ENCODE measurements at places on chromosomes 7 and 10.
A peak's percentile ranks its signal among the peaks of the same experiment; 100 is the strongest.

GRCh38 chr10:115710136-115710535 lies 562.9 kb downstream of the GFRA1 start:
- DNase-seq: no peak

- no peak for DNase-seq
Measured at GRCh38 chr10:36538953-36539586, 586.3 kb upstream of the ANKRD30A start.

GRCh38 chr10:79615577-79615976 lies 4.8 kb downstream of the SFTPA1 start:
- no peak for DNase-seq

DNA sequence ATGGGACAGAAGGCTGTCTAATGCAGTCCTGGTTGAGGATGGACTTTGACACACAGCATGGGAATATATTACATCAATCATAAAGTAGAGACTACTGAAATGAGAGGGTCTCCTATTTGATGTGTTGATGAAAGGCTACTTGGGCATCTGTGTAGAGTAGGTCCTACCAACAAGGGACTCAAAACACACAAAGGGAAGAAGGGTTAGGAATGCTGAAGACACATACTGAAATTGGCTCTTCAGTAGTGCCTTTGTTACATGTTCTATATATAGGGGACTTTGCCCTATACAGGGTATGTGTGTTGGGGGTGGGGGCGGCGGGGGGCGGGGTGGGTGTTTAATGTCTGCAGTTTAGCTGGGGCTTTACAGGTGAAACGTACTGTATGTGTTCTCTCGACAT lies 7.7 kb downstream of the CUL1 start:
- no peak for DNase-seq

- DNase-seq: no peak
Measured at GRCh38 chr10:125656523-125656922, 26.4 kb downstream of the TEX36 start.

- no peak for DNase-seq
Measured at GRCh38 chr7:14229047-14229446, 239.6 kb upstream of the ETV1 start.

- DNase-seq: no peak
Measured at GRCh38 chr10:70964245-70964644, 75.9 kb upstream of the PCBD1 start.

DNA sequence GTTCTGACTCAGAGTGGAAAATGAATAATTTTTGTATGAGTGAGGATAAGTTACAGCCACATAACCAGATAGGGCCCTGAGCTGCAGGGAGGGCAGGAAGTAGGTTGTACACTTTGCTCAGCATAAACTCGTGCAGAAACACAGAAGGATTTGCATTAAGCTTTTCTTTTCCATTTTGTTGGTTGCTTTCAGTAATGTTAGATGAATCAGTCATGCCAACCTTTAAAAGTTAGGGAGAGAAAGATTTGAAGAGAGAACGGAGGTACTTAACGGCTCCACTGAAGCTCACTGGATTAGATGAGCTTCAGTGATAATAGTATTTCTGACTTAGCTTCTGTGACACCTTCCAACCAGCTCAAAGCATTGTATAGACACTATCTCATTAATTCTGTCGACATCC lies 348.1 kb downstream of the GATA3 start:
- no peak for DNase-seq

DNA sequence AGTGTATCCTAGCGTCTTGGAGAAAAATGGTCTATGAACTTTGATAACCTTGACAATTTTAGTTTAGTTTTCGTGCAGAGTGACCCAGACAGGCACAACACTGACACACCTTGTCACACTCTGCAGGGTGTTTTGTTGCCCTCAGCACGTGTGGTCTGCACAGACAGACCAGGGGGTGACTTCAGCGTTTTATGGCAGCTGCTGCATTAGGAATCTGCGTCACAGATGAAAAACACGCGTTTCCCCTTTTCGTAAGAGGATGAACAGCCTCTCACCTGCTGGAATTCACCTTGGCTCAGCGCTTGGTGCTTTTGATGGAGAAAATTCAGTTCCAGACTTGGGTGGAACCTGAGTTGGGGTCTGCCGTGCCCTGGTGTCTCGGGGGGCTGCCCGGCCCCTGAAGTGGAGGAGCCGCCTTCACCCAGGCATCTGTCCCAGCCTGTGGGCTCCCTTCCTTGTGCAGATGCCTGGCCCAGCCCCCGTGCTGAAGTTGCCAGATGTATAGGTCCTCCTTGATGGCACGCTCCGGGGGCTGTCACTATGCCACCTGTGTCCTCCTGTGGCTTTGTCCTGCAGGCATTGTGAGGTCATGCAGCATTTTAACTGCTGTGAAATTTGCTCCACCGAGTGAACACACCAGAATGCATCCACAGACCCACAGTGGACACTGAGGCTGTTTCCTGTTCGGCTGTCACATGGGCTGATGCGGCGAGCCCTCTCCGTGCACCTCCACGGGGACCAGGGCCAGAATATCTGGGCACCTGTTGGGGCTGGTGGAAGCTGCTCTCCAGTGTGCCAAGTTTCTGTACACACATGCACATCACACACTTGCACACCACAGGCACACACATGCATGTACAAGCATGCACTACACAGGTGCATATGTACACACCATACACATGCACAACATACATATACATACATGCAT lies 18.3 kb downstream of the INPP5A start:
- DNase-seq: no peak

GRCh38 chr7:77812290-77812685 lies 13.7 kb downstream of the PHTF2 start:
- DNase-seq: no peak

DNA sequence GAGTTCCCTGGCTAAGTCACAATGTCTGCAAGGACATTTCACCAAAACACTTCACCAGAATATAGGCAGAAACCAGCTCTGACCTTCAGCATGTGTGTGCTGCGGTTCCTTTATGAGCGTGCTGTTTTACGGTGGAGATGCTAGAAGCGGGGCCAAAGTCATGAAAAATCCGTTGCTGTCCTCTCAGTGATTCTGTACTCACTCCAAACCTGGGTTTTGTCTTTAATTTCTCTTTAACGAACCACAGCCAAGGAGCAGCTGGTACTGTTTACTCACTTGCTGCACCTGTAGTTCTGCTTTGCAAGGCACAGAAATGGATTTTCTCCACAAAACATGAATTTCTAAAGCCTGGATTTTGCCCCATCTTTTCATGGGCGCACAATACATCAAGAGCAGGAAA lies 639.9 kb downstream of the PHTF2 start:
- no peak for DNase-seq

DNA sequence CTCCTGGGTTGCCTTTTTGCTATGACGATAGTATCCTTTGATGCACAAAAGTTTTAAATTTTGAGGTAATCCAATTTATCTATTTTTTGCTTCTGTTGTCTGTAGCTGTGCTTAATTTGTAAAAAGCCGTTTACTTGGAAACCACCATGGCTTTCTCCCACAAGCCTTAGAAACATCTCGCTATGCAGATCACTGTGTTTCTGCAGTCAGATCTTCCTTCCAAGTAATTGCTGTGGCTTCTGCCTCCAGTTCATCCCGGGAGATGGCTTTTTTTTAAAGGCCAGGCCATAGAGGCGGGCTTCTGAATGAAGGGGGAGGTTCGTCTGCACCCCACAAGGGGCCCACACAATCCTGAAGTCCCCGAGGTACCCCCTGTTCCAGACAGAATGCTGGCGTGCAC lies 48.3 kb upstream of the OCM2 start:
- DNase-seq: no peak

- DNase-seq: no peak
Measured at GRCh38 chr7:5377816-5378215, 45.8 kb downstream of the TNRC18 start.

GRCh38 chr10:59085054-59085453 lies 91.4 kb upstream of the PHYHIPL start:
- no peak for DNase-seq

DNA sequence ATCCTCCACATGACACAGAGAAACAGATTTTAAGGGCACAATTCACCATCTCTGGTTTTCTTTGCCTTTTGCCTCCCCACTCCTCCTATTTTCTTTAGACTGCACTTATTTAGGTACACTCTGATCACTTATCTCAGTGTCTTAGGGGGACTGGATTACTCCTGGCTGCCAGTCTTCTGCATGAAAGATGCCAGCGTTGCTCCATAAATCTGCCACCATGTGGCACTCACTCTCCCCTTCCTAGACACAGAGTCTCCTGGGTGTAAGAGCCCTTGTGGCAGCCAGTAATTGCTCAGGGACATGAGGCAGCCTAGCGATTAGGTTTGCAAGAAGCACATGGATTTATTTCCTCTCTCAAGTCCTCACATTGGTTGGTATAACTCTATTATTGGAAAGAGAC lies 34.5 kb upstream of the RBM20 start:
- DNase-seq: peak; percentile 62

DNA sequence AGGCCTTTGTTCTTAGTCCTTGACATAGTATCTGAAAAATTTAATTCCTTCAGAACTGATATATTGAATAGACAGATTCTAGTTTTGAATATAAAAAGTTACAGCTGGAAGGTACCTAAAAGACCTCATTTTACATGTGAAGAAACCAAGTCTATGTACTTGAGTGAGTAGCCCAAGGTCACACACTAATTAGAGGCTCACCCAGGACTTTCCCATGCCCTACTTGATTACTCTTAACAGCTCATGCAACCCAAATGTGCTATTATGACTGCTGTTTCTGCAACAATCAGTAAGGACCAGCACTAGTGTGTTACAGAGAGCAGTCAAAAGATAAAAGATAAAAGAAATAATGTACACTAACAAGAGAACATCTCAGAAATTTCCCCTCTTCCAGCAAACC lies 40.7 kb upstream of the BET1 start:
- DNase-seq: no peak

GRCh38 chr7:29135846-29136245 lies 10.5 kb downstream of the CPVL start:
- DNase-seq: no peak

- DNase-seq: no peak
Measured at GRCh38 chr10:104255311-104255981, 754 bp downstream of the GSTO1 start.

- DNase-seq: no peak
Measured at GRCh38 chr10:78535716-78536218, 502.1 kb downstream of the RPS24 start.

DNA sequence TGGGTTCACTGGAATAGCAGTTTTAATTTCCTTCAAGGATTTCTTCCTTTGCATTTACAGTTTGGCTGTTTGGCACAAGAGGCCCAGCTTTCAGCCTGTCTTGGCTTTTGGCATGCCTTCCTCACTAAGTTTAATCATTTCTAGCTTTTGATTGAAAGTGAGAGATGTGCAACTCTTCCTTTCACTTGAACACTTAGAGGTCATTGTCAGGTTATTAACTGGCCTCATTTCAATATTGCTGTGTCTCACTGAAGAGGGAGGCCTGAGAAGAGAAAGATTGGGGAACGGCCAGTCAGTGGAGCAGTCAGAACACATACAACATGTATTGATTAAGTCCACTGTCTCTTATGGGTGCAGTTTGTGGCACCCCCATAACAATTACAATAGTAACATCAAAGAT lies 33.9 kb downstream of the PTTG1IP2 start:
- DNase-seq: no peak

DNA sequence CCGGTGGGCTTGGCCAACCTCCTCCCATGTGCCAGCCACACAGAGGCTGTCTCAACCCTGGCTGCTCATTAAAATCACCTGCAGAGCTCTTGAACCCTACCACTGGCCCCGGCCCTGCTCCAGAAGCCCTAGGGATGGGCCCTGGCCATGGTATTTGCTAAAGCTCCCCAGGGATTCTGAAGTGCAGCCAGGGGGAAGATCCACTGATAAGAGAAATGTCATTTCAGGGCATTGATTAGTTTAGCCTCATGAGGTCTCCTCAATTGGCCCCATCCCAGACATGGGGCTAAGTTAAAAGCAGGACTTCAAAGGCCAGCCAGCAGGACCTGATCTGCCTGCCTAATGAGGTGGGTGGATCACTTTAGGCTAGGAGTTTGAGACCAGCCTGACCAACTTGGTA lies 65.2 kb downstream of the ABRAXAS2 start:
- no peak for DNase-seq

DNA sequence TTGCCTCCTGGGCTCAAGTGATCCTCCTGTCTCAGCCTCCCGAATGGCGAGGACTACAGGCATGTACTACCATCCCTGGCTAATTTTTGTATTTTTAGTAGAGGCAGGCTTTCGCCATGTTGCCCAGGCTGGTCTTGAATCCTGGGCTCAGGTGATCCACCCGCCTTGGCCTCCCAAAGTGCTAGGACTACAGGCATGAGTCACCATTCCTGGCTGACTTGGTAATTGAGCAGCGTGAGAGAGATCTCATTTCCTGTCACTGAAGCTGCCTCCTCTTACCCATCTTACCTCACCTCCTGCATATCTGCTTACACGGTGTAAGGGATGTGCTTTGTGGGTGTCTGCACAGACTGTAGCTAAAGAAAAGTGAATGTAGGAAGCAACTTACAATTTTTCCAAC lies 9.7 kb downstream of the IFIT3 start:
- DNase-seq: no peak

DNA sequence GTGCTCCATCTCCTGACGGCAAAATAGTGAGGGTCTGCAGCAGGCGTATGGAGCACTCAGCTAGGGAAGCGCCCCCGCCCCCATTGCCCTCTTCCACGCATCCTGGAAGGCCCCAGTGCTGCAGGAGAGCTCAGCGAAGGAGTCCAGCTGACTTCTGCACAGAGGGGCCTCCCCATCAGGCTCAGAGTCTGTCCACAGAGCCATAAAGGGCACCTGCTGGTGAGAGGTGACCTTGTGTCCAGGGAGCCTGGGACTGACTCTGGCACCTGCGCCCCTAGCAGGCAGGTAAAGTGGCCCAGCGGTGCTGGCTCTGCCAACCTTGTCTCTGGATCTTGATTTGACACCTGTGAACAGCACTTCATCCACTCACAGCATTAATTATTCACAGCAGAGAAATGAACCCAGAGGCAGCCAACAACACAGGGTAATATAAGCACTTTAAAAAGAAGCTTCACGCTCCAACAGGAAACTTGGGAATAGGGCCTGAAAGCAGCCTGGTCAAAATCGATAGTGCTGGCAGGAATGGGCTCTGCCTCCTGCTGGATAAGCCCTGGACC lies 59.6 kb downstream of the VOPP1 start:
- DNase-seq: no peak

GRCh38 chr7:157554393-157555238 lies 217.8 kb downstream of the DNAJB6 start:
- no peak for DNase-seq

DNA sequence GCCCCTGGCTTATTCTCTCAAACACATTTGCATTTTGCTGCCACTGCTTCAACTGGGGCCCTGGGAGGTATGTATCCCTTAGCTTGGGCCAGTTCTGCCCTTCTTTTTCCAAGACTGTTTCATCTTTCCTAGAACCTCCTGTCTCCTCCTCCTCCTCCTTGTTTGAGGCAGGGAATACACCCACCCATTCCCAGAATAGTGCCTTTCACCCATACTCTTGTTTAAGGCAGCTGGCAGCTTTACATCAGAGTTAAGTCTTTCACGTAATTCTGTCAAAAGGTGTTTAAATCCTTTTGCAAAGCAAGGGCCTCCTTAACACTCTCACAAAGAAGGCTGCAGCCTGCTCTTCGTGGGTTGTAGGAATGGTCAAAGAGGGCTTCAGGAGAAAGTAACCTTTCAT lies 150.9 kb upstream of the AGK start:
- DNase-seq: no peak
